Effector memory CD8-positive, alpha-beta T cell (primary cell): ENCODE measurements at places on chromosomes 3 and 15.
A peak's percentile ranks its signal among the peaks of the same experiment; 100 is the strongest.

GRCh38 chr3:43203022-43203421 is 83.3 kb upstream of the SNRK start:
- peaks cover 5% of the 10 kb centered on the region for H3K4me1 ChIP-seq
- no peak overlapping the region for H3K4me3 ChIP-seq
- no peaks in the 10 kb centered on the region for H3K36me3 ChIP-seq

DNA sequence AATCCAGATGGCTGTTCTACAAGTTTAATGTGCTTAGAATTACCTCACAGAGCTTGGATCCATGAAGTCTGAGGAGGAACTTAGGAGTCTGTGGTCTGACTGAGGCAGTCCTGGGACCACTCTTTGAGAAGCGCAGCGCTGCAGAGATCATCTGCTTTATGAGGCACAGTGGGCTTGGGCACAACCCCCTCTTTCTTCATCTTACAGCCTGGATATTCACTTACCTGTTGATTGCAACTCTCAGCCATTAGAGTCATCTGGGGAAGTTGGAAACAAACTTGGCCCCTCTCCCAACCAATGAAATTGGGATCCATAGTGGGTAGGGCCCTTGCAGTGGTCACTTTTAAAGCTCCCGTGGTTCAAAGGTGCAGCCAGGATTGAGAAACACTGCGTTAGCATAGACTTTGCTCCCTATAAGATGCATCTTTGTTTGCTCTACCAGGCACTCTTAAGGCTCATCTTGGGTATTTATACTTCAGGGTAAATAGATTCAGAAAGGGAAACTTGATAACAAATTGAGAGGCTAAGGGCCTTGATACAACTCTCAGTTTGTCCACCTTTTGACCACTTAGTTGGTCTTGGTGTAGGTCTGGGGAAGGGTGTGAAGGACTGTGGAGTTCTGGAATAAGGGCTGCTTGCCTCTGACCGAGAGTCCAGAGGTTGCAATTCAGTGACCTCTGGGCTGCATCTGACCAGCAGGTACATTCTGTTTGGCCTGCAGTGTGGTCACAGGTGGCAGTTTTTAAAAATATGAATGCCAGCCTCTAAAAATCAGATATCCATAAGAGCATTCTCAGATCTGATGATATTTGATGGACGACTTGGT is 22.8 kb downstream of the FEM1B start:
- no peak for DNase-seq
- H3K27ac ChIP-seq: peak overlapping the region; percentile 89
- H3K4me3 ChIP-seq: no peak overlapping the region
- H3K36me3 ChIP-seq: peaks cover 6% of the 10 kb centered on the region
- peaks cover 22% of the 10 kb centered on the region for H3K4me1 ChIP-seq

- DNase-seq: no peak
- no peaks in the 10 kb centered on the region for H3K36me3 ChIP-seq
- H3K4me1 ChIP-seq: peaks cover 4% of the 10 kb centered on the region
- no peaks in the 10 kb centered on the region for H3K27me3 ChIP-seq
Measured at GRCh38 chr15:57224664-57225063, 151.6 kb upstream of the CGNL1 start.

DNA sequence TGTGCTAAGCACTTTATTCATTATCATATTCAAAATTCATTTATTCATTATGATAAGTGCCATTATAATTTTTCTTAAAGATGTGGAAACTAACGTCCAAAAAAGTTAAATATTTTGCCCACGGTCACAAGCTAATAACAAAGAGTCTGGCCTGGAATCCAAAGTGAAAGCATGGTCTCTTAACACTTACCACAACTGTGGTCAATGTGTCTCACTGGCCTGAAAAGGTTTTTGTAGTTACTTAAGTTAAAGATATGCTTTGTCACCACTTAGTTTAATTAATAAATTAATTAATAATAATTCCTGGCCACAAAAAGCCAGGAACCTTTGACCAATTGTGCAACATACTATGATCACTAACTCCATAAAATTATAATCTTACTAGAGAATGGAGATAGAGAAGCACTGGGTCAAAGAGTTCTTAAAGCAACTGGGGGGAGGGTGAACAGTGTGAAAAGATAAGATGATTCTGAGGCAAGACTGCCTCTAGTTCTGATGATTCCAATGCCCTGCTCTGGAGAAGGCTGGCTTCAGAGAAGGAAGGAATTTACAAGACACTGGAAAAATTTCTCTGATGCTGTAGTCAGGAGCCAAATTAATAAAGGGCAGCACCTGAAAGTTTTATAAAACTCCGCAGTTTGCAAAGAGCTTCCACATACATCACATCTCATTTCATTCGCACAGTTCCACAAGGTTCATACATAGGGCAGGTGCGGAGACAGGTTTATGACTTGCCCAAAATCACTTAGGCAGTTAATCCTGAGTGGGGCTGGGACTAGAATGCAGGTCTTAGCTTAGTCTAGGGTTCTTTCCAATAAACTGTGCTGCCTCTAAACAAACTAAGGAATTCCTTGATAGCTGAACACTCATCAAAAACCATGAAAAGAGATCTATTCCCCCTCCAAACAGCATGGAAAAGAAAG is 32.5 kb downstream of the NPTN start:
- no peak overlapping the region for H3K27ac ChIP-seq
- no peak for DNase-seq
- H3K4me3 ChIP-seq: no peak overlapping the region
- H3K4me1 ChIP-seq: peaks cover 37% of the 10 kb centered on the region

DNA sequence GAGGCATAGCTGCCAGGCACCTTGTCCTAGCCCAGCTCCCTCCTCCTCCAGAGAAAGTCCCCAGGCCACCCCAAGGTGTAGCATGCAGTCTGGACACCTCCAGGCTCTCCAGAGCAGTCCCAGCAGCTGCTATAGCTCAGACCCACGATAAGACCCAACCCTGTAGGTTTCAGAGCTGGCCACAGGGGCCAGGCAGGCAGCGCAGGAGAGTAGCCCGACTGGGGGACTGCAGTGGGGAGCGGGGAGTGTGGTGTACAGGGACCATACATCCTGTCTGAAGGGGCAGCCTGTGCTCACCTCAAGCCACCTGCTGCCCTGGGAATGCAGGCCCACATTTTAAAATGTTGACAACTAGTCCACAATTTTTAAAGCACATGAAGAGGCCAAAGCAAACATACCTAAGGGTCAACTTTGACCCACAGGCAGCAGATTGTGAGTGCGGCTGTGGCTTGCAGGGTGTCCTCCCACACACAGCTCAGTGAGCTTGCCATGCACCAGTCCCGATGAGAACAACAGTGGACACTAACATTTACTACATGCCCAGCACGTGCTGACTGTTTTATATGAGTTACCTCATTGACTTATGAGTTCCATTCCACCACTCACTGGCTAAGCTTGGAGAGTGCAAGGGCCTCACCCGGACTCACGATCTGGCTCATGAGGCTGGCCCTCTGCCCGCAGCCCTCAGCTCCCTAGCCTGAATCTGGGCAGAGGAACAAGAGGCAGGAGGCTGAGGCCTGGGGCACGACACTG is 81.4 kb downstream of the DNAJB8 start:
- no peak overlapping the region for H3K4me3 ChIP-seq
- H3K4me1 ChIP-seq: peaks cover 12% of the 10 kb centered on the region
- peaks cover 11% of the 10 kb centered on the region for H3K36me3 ChIP-seq
- DNase-seq: no peak

DNA sequence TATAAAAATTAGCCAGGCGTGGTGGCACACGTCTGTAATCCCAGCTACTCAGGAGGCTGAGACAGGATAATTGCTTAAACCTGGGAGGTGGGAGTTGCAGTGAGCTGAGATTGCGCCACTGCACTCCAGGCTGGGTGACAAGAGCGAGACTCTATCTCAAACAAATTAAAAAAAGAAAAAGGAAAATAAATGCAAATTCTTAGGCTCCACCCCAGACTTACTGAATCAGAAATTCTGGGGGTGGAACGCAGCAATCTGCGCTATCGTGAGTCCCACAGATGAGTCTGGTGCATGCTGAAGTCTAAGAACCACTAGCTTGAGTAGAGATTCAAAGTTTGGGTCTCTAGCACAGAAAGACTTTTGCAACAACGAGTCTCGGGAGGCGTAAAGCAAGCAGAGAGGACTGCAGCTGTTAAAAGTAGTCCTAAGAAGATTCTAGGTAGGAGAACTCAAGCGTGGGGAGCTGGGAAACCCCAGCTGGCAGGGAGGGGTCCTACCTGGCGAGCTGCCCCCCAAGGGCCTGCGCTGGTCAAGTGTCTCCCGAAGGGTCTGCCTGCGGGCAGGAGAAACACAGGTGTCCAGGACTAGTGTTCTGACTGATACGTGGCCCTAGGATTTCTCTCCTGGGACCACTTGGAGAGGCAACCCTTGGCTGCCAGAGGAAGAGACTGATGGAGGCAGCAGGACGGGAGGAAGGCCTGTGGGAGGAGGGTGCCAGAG is 21.9 kb downstream of the CEP19 start:
- H3K27me3 ChIP-seq: no peaks in the 10 kb centered on the region
- H3K36me3 ChIP-seq: peaks cover 1% of the 10 kb centered on the region
- no peak overlapping the region for H3K4me3 ChIP-seq
- no peak overlapping the region for H3K27ac ChIP-seq
- DNase-seq: no peak
- peaks cover 5% of the 10 kb centered on the region for H3K4me1 ChIP-seq

DNA sequence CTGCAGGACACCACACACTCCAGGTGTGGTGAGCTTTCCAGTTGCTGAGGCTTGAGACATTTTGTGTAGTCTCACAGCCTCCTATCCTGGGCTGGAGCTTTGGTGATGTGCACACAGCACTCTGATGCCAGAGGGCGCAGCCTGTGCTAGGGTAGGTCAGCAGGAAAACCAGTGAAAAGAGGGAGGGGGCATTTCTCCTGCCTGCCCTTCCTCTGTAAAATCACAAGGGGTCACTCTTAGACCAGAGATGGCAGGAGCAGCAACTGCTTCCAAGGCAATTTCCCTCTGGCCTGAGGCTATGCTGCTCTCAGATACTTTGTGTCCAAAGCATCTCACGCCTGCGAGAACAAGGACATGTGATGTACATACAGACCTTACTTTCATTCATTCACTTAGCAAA is 16.5 kb upstream of the MUSTN1 start:
- H3K4me1 ChIP-seq: peaks cover 5% of the 10 kb centered on the region
- peaks cover 33% of the 10 kb centered on the region for H3K36me3 ChIP-seq
- no peak overlapping the region for H3K4me3 ChIP-seq
- H3K27ac ChIP-seq: no peak overlapping the region
- DNase-seq: no peak
